Ovary (tissue), 10 donors: ENCODE measurements at places on chromosomes 3 and 15. TPM values are rescaled to one million over a fixed set of nuclear protein-coding genes. Genes with fewer than 3 reads are reported as not detected.

DNA sequence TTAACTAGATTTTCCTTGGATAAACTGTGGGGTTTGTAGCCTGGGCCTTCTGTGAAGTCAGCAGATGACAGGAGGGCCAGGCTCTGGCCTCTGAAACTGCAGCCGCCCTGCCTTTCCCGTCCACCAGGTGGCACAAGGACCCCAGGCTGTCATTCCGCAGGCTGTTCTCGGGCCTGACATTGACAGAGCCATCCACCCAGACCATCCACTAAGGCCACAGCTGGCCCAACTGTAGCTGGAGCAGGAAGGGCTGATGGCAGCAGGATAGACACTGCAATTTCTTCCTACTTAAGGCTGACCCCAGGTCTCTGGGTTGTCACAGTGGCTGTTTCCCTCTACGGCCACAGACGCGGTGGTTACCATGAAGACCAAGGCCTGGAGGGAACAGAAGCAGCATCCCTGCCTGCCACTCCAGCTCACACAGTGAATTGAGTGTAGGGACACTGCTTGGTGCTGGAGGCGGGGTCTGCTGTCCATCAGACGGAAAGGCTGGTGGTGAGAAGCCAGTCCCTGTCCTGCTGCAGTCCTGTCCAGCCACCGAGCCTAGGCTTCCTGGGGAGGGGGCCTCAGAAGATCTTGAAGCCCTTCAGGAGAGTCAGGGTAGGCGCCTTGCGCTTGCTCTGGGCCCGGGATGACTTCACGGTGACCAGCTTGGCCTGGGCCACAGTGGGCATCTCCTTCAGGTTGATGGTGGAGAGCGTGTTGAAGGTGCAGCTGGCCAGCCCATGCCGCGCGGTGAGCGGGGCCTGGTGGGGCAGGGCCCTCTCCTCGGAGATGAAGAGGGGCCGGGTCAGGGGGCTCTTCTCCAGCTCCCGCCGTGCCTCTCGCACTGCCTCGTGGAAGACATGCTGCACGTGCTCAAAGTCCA, 9.4 kb downstream of the SLC51B start:
- peak; percentile 79 for DNase-seq

GRCh38 chr3:18447720-18448119, 22.6 kb upstream of the SATB1 start:
- no peak for DNase-seq

- no peak for DNase-seq
Measured at GRCh38 chr3:177905173-177906125, 630.8 kb upstream of the KCNMB2 start.

DNA sequence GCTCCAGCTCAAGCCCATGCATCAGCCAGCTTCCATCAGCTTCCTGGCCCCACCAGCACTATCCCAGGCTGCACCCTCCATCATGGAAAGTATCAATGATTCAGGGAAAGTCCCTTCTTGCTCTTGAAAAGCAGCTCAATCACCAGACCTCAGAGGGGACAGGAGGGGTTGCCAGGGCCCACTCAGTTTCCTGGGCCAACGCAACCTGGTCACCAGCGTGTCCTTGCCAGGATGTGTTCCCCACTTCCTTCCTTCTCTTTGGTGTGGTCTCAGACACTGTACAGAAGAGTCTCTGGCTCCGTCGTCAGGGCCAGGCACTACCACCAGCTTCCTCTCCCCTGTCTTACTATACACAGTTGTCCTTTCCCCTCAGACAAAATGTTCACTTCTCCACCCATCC, 3.0 kb downstream of the HDC start:
- DNase-seq, result no peak

GRCh38 chr3:67704322-67704721, 49.9 kb upstream of the SUCLG2 start:
- no peak for DNase-seq

- DNase-seq, result no peak
Measured at GRCh38 chr3:9224490-9224889, 25.0 kb downstream of the SRGAP3 start.

DNA sequence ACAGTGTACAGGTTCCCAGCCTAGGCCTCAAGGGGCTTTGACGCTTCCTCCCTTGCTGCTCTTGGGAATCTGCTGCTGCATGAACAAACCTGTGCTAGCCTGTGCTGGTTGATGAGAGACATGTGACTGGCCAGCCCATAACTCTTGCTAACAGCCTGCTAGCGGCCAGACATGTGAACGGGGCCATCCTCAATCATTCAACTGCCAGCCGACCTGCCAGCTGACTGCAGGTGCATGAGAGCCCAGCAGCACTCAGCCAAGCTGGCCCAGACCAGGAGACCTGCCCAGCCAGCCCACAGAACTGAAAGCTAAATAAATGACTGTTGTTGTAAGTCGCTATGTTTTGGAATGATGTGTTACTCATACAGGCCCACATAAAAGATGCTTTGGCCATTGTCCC, 82.4 kb upstream of the DLG1 start:
- no peak for DNase-seq

DNA sequence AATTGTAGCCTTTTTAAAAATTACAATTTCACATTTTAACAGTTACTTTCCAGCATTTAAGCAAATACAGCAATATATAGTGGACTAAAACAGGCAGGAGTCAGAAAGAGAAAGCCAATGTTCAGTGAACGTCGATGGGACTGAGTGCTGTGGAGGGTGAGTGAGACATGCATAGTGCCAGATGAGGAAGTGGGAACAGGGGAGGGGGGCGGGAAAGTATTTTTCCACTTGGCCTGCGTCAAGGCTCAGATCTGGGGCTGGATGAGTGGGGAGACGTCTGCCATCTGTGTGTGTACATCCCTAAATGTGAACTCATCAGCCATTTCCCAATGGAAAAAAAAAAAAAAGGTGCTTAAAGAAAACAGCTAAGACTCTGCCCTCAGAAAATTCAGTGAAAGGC, 19.2 kb upstream of the RAD18 start:
- DNase-seq, result no peak

GRCh38 chr3:34176723-34177122, 378.3 kb downstream of the PDCD6IP start:
- no peak for DNase-seq

GRCh38 chr15:70530503-70530902, 232.9 kb downstream of the UACA start:
- no peak for DNase-seq

DNA sequence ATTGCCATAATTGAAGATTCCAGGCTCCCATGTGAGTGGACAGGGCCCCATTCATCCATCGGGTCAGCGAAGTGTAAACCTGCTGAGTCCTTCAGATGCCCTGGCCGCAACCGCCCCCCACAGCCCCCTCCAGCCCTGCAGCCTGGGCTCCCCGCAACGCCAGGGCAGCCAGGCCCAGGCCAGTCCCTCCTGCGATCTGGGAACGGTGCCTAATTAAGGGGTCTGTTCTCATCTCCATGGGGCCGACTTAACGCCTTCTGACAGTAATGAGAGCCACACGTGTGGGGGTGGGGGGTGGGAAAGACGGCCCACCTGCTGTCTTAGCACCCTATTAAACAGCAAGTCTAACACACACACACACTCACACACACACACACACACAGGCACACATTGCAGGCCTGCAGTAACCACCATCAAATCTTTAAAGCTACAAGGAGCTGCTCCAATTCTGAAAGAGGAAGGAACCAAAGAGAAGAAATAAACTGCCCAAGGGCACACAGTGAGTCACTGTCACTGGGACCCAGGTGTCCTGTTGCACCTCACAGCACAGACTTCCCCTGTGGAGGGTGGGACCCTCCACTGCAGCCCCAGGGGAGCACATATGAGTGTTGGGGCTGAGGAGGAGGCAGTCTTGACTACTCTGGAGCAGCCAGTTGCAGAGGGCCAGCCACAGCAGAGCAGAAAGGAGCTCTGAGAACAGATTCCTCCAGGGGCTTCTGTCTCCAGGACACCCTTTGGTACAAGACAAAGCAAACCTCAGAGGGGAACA, 31.8 kb upstream of the HES1 start:
- DNase-seq, result no peak

DNA sequence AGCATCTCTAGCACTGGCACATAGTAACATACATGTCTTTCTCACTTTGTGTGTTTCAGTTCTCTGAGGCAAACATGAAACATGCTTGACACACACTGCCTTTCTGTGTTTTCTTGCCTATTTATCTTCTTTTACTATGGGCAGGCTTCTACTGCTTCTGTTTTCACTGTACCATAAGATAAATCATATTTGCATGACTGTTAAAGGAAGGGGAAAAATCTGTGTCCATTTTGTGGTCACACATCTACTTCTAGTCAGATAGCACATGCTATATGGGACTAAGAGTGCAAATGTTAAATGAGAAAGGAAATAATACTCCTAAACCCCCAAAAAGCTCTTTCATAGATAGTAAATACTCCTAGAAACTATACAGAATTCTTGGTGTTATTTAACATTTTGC, 386.4 kb downstream of the ZBTB20 start:
- no peak for DNase-seq

Gene STT3B
- 79.8 TPM for polyA plus RNA-seq

Gene FBXW12
- 0.33 TPM for polyA plus RNA-seq

Gene NANOGP8
- polyA plus RNA-seq, result 0.33 TPM

Gene TOPAZ1
- polyA plus RNA-seq, result 0.02 TPM

Gene CD86
- polyA plus RNA-seq, result 8.7 TPM

Gene ACTC1
- 22.6 TPM for polyA plus RNA-seq

Gene CHRD
- polyA plus RNA-seq, result 3.1 TPM
